Caco-2 (cell line): ENCODE measurements at places on chromosomes 7 and 10.
A peak's percentile ranks its signal among the peaks of the same experiment; 100 is the strongest.

GRCh38 chr10:108385963-108386362 is 1221.5 kb upstream of the SORCS1 start:
- DNase-seq = no peak

DNA sequence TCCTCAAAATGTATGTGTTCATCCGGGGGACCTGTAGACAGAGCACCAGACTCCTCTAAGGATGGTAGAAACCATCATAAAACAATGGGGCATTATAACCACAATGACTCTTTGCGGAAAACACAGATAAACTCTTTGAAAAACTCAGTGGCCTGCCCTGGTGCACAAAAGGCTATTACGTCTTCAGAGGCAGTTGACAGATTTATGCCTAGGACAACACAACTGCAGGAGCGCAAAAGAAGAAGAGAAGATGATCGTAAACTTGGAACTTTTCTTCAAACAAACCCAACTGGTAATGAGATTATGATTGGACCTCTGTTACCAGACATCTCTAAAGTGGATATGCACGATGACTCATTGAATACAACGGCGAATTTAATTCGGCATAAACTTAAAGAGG is 6.0 kb downstream of the RBM48 start:
- DNase-seq = no peak

DNA sequence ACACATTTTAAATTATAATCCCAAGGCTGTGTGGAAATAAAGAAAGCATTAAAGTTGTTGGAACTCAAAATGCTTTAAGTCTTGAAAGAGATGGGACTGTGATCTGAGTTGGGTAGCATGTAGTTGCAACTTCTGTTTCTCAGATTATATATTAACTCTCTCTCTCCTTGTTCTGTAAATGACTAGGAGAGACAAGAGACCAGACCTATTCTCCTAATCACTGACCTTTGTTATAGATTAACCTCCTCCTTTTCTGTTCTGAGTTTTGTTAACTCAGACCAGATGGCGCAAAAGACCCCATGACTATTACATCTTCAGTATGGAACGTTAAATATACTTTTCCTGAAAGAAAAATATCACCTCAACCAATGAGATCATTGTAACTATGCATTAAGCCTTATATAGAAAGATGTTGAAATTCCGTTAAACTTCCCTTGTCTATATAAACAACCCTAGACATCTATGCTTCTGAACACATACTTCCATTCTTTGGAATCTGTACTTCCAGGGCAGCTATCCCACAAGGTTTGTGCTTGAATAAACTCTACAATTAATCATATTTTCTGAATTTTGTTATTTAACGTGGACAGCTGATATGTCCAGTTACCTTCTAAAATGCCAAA is 143.5 kb upstream of the TRIM24 start:
- no peak for DNase-seq

DNA sequence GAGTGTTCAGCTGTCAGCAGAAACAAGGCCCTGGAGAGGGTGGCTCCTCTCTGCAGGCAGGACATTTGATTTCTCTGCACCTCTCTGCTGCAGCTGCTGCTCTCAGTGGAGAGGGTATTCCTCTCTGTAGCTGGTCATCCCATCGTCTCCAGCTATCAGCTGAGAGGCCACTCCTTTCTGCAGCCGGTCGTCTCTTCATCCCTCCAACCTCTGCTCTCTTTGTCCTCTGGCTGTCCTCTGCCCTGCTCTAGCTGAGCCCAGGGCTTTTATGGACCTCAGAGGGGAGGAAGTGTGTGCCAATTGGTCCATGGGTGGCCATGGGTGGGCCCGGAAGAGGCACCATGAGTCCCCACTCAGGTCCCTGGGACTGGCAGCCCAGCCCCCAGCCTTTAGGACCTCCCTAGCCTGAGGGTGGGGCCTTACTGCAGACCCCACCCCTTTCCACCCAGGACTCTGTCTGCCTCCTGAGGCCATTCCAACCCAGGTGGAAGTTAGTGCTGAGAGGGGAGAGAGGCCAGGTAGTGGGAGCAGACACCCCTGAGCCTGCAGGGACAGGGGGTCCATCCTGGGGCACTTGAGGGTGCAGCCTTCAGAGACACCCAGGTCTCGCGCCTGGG is 26.2 kb upstream of the CDCA7L start:
- DNase-seq = no peak

GRCh38 chr10:97083228-97083829 is 102.4 kb downstream of the SLIT1 start:
- no peak for DNase-seq

- no peak for DNase-seq
Measured at GRCh38 chr10:58352956-58353610, 18.3 kb downstream of the UBE2D1 start.

DNA sequence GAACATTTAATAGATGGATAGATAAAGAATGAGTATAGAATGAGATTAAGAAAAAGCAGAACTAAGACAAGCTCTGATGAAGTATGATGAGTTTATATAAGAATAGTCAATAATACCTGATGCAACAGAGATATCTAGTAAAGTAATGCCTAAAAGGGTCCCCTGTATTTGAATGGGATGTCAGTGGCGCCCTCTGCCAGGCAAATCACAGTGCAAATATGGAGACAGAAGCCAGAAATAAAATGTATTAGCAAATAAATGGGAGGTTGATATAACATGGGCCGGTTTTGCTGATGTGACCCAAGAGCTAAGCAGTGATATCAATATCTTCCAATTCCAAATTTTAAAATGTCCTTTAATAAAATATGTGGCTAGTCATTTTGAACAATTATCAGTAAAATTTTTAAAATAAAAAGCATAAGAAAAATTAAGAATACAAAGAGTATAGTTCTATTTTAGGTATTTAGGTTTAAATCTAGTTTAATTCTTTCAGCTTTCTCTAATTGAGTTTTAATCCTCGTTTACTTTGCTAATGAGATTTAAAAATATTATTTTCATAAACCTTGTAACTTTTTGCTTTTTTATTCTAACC is 62.6 kb downstream of the ADK start:
- peak; percentile 45 for DNase-seq

DNA sequence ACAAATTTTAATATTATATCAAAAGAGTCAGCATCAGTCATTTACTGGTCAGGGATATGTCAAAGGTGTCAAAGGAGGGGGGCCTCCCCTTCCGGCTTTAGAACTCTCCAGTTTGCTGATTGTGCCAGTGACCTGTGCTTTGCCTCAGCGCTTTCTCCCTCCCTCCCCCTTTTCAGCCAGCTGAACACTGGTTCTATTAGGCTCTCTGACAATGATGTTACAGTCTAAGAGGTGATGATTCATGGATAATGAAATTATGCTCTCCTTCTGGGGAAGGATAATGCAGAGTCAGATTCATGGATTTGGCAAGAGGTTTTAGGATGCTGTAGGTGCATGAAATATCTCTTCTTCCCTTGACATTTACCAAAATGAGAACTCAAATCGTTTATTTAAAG is 6.1 kb downstream of the LRRTM3 start:
- no peak for DNase-seq

DNA sequence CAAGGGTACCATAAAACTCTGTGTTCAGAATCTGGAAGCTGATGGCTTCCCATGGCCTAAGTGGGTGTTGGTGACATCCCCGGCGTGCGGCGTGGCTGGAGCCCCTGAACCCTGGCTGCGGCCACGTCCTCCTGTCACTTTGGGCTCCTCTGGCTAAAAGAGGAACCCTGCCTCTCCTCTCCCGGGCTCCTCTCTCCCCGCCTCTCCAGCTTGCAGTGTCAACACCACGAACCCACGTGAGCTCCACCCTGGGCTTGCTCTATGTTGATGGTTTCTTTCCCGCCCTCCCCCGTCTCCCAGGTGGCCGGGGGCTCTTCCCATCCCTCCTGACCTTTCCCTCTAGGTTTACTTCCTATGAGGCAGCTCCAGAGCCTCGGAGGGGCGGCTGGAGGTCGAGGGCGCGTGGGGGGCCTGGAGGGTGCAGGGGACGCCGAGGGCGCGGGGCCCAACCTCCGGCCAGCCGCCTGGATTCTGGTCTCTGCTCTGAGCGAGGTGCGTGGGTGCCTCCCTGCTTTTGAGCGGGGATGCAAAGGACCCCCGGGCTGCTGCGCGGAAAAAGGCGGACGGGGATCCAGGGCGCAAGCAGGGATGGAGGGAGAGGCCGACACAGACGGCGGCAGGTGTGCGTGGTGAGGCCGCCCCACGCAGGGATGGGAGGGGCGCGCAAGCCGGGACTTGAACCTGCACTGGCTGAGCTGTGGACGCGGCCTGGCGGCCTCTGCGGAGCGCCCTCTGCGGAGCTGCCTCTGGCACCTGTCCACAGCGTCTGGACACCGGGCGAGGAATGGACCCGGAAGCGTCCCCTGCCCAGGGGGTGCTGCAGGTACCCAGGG is 115.5 kb upstream of the DIP2C start:
- DNase-seq = peak; percentile 37

- no peak for DNase-seq
Measured at GRCh38 chr10:70621503-70622078, 19.1 kb upstream of the PRF1 start.

GRCh38 chr7:901041-901387 is 24.7 kb downstream of the GET4 start:
- no peak for DNase-seq

GRCh38 chr7:111409714-111410422 is 152.4 kb downstream of the IMMP2L start:
- no peak for DNase-seq

- no peak for DNase-seq
Measured at GRCh38 chr7:66657798-66658197, 29.1 kb downstream of the KCTD7 start.

DNA sequence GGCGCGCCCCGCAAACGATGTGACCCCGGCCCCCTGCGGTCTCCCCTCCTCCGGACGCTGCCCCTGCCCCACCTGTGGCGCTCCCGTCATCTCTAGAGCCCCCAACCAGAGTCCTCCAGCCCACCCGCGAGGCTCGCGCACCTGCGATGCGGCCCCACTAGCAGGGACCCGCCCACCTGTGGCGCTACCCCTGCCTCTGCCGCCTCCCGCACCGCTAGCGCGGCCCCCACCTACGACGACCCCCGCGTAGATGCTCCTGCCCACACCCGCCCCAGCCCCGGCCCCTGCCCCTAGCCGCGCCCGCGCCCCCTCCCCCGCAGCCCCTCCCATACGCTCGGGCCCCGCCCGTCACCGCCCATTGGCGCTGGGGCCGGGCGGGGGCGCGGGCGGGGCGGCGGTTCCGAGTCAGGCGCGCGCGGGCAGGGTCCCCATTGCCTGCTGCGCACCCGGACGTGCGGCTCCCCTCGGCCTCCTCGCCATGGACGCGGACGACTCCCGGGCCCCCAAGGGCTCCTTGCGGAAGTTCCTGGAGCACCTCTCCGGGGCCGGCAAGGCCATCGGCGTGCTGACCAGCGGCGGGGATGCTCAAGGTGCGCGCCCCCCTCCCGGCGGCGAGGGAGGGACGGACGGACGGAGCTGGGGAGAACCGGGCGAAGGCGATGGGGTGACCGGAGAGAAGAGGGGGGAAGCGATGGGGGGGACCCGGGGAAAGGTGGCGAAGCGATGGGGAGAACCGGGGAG is at the start of gene PFKP:
Gene PFKP, plus strand, starts transcription at position 431 of the 741 bp plus-strand sequence. Its CDS starts 48 bp downstream, at position 479.
- peak; percentile 81 for DNase-seq

DNA sequence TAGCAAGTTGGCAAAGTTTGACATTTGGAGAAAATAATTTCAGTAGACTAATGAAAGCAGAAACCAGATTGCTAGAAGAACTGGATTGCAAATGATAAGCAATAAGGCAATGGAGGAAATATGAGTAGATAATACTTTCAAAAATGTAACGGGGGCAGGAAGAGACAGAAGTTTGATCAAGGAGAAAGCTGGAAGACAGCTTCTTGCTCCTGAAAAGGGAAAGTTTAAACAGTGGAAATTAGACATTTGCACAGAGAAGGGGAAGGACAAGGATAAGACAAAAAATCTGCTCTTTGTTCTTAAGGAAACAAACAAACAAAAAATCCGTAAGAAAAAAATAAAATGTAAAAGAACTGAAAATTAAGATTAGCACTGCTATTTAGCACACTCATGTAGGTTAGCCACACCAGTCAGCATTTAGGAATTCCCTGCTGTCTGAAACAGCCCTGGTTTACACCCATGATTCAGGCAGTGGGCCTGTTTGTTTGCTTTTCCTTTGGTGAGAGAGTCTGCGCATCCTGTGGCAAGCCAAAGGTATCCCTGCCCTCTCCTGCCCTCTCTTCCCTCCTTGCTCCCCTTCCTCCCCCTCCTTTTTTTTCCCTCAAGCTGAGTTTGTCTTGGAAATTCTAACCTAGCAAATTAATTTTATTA is 104.3 kb upstream of the CAV2 start:
- no peak for DNase-seq

DNA sequence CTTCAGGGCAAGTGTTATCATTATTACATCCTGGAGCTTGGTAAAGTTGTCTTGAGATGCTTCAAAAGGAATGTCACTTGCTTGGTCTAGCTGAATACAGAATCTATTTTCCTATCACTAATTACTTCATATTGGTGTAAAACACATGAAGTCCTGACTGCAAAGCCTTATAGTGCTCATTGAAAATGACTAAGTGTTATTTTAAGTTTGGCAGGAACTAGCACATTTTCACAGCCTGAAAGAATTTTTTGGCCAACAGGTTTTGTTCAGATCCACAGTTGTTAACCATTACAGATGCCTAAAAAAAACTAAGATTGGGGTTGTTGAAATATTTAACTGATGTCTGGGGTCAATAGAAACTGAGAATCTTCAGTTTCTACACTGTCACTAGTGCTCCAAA is 149.3 kb downstream of the NEBL start:
- DNase-seq = no peak

DNA sequence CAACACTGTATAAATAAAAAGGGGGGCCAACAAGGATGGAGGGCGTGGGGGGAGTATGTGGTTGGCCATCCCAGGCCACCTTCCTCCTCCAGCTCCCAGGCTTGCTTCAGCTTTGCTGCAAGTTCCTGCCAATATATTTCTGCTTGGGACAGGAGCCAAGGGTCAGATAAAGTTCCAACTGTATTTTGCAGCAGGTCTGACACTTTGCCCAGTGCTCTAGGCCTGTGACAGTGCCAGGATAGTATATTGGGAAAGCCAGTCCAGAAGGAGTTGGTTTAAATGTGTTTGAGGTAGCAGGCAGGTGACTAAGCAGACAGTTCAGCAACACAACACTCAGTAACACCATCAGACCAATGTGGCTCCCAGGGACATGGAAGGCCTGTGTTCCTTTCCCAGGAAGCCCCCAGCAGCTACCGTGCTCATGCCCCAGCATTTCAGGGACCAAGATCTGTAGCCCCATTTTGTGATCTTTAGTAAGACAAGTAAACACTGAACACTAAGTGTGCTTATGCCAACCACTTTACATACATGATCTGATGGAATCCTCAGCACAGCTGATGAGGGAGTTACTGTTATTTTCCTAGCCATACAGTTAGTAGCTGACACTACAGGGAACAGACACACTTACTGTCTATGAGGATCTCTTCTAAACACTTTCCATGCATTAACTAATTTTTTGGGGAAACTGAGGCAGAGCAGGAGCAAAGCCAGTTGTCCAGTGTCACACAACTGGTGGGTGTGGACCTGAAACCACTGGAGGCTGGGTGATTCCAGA is 38.9 kb downstream of the DNAJB12 start:
- DNase-seq = no peak

GRCh38 chr10:6840766-6841165 is 260.7 kb upstream of the PRKCQ start:
- DNase-seq = no peak

- no peak for DNase-seq
Measured at GRCh38 chr10:118394301-118395200, 52.4 kb upstream of the FAM204A start.
